ENCODE measurements at places on chromosomes 12 and 14.

DNA sequence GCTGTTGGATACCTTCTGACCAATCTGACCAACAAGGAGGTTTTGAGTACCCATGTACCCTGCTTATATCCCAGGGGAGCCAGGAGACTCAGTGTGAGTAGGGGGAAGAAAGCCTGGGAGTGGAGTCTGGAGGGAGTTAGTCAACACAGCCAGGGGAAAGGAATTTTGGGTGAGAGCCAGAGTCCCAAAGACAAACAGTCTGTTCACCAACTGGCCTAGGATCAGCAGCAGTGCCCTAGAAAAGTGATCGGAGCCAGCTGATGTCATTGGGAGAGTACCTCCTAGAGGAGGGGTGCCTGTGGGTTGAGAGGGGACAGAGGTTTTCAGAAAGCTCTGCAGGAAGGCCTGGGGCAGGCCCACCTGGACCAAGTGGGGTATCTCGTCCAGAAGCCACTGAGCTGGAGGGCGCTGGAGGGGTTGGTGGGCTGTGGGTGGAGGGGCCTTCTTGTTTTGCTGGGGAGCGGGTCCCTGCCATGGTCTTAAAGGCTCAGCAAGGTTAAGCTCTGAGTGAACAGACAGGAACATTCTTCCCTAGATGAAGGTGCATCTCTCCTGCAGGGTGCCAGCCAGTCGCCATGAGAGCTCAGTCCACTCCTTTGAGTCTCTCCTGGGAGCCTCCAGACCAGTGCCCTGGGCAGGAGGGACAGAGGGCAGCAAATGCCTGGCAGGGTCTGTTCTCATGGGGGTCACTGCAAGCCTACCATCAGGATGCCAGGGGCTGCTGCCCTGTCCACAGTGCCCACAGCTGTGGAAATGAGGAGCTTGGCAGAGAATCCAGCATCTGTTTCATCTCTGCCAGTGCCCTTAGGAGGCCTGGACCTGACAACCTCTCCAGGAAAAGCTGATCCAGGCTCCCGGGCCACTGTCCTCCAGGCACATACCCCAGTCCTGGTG lies 63.6 kb downstream of the CHGA start:
- DNase-seq: no peak

GRCh38 chr12:63070709-63071108 lies 80.3 kb downstream of the AVPR1A start:
- DNase-seq: no peak

DNA sequence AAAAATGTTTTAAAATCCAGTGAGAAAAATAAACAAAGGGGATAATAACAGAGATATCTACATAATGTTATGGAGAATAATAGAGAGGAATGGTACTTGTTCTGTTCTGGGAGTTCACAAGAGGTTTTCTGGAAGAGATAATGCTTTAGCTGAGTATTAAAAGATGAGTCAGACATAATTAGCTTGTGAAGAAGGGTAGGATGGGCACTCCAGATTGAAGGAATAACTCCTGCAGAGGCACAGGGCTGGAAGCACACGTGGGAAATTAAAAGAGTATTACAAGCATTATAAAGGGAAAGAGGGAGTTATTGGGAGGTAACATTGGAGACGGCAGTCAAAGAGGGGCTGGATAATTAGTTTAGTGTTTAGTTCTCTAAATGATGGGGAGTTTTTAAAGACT lies 124.9 kb upstream of the BTG1 start:
- DNase-seq: no peak

DNA sequence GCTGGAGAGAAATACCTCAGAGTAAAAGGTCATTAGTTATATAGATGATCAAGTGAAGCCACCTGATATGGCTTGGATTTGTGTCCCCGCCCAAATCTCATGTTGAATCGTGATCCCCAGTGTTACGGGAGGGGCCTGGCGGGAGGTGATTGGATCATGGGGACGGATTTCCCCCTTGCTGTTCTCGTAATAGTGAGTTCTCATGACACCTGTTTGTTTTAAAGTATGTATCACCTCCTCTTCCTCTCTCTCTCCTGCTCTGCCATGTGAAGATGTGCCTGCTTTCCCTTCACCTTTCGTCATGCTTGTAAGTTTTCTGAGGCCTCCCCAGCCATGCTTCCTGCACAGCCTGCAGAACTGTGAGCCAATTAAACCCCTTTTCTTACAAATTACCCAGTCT lies 124.8 kb downstream of the FOXA1 start:
- no peak for DNase-seq

- DNase-seq: no peak
Measured at GRCh38 chr14:30896435-30896834, 22.1 kb downstream of the COCH start.

GRCh38 chr14:104817930-104818713 lies 17.2 kb downstream of the ZBTB42 start:
- no peak for DNase-seq

Measured in stimulated activated CD4-positive, alpha-beta T cell treated with anti-CD3 and anti-CD28 coated beads, Interleukin-15, amount 100 ng/mL, for 24 hours (primary cell).